GM10248 (cell line): ENCODE measurements at places on chromosomes 11 and 22.
A peak's percentile ranks its signal among the peaks of the same experiment; 100 is the strongest.

DNA sequence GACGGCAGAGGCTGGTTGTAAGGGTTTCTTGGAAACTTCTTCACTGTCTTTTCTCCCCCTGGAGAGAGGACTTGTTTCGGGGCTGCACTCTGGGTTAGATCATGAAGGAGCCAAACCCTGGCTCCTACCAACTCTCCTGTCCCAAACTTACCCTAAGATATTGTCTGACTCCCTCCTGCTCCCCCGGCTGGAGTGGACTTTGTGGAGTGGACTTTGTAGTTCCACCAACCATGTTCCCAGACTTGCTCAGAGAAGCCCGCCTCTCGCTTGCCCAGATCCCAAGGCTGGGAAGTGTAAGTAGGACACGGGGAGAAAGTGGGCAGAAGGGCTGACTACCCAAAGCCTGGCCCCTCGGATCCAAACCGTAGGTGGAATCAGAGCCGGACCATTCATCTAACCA, 1.2 kb downstream of the CXCR5 start:
- DNase-seq: no peak

- no peak for DNase-seq
Measured at GRCh38 chr11:69822676-69823494, 3.7 kb upstream of the FGF3 start.

GRCh38 chr22:41260871-41261270, 20.1 kb upstream of the CHADL start:
- no peak for DNase-seq

DNA sequence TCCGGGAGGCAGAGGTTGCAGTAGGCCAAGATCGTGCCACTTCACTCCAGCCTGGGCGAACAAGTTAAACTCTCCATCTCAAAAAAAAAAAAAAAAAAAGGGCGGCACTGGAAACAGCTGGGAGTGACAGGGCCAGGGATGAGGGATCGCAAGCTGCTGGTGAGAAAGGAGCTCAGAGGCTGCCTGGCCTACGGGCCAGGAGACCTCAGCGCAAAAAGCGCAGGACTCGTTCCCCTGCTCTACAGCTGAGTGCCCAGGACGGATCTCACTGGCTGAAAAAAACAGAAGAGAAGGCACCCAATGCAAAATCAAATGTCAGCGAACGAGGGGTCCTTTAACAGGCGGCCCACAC, 650 bp upstream of the NUP50 start:
- peak; percentile 37 for DNase-seq

DNA sequence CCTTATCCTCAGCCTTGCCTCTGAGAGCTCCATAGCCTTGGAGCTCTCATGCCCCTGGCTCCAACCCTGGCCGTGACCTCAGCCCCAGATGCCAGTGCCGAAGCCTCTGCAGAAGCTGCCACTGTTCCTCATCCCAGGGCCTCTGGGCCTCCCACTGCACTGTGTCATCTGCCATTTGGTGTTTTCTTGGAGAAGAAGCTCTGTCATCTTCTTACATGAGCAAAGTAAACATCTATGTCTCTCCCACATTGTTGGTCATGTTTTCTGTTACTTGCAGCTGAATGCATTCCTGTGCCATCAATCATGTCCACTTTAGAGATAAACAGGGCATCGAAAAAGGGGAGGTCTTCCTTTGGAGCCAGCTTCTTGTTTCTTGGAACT, 45.0 kb upstream of the FTH1 start:
- DNase-seq: no peak

- no peak for DNase-seq
Measured at GRCh38 chr11:84899740-84900139, 727.4 kb downstream of the DLG2 start.

GRCh38 chr11:65386307-65387140, at the start of gene FRMD8:
Gene FRMD8 (plus strand): TSS chr11:65386637. CDS start chr11:65387037, 400 bp downstream.
- DNase-seq: peak; percentile 96

- no peak for DNase-seq
Measured at GRCh38 chr11:9232482-9232881, 32.7 kb downstream of the DENND5A start.

- DNase-seq: no peak
Measured at GRCh38 chr11:116510166-116510565, 262.6 kb downstream of the BUD13 start.

- no peak for DNase-seq
Measured at GRCh38 chr22:32831584-32831983, 30.1 kb downstream of the TIMP3 start.

DNA sequence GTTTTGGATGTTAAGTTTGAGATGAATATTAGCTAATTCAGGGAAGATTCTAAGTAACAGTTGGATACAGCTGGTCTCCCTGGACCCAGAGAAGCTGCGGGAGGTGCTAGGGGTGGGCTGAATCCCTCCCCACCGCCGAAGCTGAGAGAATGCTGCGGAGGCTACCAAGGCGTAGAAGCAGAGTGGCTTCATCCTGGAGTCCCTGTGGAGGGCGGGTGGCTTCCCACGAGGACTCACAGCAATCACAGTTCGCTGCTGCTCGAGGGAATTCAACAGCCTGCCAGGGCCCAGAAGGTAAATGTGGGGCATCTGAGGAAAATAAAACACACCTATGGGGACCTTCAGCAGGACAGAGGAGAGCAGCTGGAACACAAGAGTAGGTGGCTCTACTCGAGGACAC, 11.1 kb upstream of the B3GAT1 start:
- DNase-seq: no peak
